Activated T-cell treated with anti-CD3 and anti-CD28 coated beads for 24 hours (primary cell): ENCODE measurements at places on chromosomes 5 and 9.

DNA sequence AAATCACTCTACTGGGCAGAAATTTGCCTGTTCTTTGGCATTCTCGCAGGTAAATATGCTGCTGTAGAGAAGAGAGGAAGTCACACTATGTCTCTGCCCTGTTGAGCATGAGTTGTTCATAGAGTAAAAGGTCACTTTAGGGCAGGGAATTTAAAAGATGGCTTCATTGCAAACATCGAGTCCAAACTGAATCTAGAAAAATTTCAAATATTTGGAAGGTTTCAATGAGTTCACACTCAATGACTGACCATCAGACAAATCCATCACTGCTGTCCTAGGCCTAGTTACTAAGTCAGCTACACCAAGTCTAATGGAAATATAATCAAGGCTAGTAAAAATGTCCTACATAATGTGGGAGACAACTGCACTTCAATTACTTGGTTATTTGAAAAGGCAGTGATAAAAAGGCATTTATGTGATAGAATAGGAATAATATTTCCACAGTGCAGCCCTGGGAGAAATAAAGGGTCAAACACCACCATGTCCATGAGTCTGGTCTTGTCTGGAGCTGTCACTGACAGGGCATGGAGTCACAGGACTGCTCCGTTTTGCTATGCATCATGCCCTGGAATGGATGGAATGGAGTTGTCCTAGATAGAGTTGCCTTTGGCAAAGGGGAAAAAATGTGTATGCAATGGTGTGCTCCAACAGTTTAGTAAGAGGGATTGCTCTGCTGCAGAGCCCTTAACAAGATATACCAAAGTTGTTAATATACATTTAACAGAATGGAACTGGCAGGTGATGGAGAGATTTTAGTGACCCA is 218.5 kb upstream of the DAPK1 start:
- DNase-seq, result no peak

DNA sequence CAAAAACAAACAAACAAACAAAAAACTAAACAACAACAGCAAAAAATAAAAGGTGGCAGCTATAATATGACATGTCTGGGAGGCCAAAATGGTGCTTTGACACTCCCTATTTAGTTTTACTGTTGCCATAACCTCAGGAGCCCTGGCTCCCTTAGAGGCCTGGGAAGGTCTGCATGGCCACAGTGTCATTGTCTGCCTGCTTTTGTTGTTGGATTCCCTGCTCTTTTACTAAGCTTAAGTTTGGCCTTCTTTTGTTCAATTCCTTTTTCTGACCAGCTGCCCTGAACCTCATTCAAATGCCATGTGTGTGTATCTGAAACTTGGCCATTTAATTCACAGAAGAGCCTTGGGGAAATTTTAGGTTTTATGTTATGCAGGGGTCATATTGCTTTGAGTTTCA is 458.2 kb downstream of the TMEM232 start:
- no peak for DNase-seq

DNA sequence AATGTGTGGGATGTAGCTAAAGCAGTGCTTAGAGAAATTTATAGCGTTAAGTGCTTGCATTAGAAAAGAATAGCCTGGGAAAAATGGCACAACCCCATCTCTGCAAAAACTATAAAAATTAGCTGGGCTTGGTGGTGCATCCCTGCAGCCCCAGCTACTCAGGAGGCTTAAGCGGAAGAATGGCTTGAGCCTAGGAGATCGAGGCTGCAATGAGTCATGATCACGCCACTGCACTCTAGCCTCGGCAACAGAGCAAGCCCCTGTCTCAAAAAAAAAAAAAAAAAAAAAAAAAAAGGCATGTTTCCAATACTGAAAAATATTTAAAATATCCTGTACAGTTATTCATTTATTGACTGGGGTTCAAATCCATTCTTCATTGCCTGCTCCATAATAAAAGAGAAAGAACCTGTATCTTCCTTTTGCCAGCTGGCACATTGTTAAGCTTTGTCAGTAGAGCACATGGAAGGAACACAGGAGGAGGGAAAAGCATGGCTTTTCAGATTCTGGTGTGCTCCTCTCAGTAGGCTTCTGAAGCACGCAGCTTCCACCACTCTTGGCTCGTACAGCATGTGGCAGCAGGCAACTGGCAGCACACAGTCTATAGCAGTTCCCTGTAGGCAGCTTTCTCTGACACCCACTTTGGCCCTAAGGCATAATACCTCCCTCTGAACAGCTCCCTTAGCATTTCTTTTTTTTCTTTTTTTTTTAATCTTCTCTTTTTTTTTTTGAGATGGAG is 73.5 kb downstream of the TRIM36 start:
- no peak for DNase-seq

DNA sequence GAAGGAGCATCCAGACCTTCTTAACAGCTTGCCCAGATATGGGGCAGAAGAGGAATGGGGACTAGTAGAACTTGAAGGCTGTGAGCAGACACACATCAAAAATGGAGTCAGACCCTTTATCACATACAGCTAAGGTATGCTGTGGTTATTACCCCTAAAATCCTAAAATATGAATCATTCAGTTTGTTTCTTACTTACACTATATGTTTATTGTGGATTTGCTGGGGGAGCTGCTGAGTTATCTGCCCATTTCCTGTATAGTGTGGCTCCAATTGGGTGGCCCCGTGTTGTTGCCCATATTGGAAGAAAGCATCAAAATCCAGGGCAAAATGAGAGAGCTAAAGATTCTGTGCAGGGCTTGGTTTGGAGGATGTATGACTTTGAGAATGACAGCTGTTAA is 56.9 kb downstream of the AP3S1 start:
- DNase-seq, result no peak

DNA sequence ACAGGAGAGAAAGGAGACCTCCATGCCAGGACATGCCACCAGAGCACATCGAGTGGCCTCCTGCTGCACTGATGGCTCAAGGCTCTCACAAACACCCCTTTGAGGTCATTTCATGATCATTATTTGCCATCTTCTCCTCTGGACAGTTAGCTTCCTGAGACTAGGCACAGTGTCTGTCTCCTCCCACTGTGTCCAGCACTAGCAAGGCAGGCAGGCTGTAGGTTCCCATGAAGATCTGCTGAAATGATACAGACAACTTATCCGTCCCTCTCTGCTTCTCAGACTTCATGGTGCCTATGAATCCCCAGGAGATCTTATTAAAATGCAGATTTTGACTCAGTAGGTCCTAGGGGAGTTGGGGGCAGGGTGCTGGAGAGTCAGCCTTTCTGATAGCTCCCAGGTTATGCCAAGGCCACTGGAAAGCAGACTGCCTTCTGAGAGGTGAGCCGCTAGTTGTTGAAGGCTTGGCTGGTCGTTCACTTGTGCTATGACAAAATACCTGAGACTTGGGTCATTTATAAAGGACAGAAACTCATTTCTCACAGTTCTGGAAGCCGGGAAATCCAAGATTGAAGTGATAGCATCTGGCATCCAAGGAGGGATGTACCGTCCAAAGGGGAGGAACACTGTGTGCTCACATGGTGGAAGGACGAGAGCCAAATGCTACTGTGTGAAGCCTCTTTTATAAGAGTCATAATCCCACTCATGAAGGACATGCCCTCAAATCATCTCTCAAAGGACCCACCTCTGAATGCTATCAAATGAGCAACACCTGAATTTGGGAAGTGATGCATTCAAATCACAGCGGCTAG is 183.4 kb downstream of the SPOCK1 start:
- no peak for DNase-seq

- no peak for DNase-seq
Observed at GRCh38 chr5:75016896-75017295, 35.5 kb downstream of the GCNT4 start.

- no peak for DNase-seq
Observed at GRCh38 chr5:90777959-90778358, 219.4 kb downstream of the ADGRV1 start.

- no peak for DNase-seq
Observed at GRCh38 chr5:27491047-27491446, 452.7 kb upstream of the CDH9 start.

DNA sequence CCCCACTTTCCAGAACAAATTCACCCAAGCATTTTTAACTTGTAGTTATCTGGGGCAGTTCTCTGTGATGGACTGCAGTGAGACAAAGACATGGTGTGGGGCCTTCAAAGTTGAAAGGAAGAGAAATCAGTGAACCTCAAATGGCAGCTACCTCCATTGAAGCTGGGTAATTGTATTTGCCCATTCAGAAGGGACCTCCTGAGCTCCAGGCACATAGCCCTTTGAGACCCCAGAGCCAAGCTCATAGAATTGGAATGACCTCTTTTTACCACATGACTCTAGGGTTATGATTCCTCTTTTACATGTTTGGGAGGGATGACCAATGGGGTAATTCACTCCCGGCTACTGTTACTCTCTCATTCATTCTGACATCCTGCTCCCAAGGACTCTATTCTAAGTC is 368.4 kb upstream of the ITGA1 start:
- DNase-seq, result no peak

- DNase-seq, result no peak
Observed at GRCh38 chr9:124198948-124199347, 58.8 kb upstream of the NEK6 start.

- DNase-seq, result no peak
Observed at GRCh38 chr5:146671561-146672295, 155.7 kb upstream of the GPR151 start.

DNA sequence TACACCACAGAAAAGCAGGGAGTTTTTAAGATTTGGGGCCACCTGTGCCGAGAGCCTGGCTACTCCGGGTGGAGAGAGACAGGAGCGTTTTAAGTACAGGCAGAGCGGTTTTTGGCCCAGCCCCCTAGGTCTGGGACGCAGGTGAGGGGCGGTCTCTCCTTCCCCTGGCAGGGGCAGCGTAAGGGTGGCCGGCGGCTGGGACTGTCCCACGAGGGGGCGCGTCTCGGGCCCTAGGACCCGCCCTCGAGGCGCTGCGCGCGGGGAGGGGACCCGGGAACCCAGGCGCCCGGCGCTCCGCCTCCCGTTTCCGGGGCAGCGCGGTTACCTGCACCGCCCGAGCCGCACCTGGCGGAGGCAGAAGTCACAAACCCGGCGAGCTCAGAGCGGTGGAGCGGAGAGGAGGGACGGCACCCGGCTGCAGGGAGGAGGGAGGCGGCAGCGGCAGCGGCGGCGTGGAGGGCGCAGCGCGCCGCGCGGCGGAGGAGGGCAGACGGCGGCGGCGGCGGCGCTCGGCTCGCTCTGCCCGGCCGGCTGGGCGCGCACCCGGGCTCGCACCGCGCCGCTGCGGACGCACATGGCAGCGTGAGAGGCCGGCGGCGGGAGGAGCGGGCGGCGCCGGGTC is at the start of gene WWC1:
Gene WWC1 (plus strand): TSS at position 304 of the 622 bp plus-strand sequence. CDS start 508 bp downstream, outside the sequence.
- peak; percentile 11 for DNase-seq

- no peak for DNase-seq
Observed at GRCh38 chr5:162268694-162269481, 201.3 kb downstream of the GABRG2 start.

DNA sequence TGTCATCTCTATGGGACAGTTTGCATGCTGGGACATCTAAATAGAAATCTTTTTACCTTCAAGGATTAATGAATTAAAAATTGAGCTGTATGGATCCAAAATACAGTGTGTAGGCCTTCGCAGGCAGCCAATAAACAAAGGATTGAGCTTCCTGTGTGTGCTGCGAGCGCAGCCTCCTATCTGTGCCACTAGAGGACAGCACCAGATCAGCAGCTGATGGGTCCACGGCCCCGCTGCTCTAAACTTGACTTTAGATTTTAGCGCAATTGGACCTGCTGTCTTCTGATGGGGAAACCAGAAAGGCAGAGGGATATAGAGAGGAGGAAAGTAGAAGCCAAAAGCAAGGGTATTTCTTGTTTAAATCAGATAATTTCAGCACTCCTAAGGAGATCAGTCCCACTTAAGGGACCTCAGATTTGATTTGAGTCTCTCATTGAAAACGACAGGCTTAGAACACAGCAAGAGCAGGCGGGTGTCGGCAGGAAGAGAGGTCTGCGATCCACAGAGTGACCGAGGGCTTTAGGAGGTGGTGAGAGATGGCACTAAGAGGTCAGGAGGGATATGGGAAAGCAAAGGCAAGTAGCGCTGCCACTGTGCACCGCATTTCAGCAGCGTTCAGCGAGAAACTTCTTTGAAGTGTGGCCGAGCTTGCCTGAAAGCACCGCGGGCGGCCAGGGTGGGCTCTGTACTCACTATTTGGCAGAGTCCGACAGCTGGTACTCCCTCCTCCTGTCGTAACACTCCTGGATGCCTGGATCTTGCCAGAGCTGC is 214.3 kb downstream of the GNA14 start:
- peak; percentile 23 for DNase-seq

DNA sequence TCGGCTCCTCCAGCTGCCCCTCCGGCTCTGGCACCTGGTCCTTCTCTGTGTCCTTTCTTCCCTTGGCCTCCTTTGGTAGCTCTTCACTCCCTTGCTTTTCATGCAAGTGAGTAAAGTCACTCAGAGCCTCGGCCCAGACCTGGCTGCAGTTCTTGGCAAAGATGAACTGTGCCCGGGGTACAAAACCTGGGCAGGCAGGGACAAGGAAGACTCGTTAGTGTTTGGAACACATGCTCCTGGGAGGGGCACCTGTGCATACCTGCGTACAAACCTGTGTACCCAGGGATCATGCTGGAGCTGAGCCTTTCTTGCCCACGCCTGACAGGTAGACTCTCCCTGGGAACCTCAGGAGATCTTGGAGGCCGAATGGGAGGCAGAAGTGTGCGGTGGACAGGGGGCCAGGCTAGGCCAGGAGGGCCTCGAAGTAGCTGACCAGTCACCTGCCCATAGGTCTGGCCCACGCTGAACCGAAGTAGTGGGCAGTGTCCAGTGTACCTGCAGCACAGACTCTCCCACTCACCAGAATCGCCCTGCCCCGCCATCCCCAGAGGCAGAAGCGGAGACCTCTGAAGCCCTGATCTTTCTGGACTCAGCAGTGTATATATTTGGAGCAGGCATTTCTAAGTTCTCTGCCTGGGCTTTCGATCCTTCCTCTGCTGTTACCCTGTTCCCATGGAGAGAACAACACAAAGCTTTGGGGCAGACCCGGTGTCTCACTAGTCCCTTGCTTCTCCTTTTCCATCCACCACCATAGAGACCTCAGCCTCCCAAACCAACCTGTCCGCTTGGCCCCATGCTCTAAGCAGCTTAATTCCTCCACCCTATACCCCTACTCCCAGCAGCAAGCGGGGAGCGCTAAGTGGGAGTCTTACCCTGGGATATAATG is 41.9 kb upstream of the TESK1 start:
- no peak for DNase-seq
